ENCODE measurements at places on chromosomes 1 and 21.

GRCh38 chr1:204476563-204476962 lies 18.0 kb downstream of the PIK3C2B start:
- no peaks in the 10 kb centered on the region for H3K27me3 ChIP-seq
- no peak for DNase-seq
- H3K27ac ChIP-seq, result peak overlapping the region; percentile 79
- H3K4me1 ChIP-seq, result peaks cover 65% of the 10 kb centered on the region
- H3K36me3 ChIP-seq, result peaks cover 14% of the 10 kb centered on the region

DNA sequence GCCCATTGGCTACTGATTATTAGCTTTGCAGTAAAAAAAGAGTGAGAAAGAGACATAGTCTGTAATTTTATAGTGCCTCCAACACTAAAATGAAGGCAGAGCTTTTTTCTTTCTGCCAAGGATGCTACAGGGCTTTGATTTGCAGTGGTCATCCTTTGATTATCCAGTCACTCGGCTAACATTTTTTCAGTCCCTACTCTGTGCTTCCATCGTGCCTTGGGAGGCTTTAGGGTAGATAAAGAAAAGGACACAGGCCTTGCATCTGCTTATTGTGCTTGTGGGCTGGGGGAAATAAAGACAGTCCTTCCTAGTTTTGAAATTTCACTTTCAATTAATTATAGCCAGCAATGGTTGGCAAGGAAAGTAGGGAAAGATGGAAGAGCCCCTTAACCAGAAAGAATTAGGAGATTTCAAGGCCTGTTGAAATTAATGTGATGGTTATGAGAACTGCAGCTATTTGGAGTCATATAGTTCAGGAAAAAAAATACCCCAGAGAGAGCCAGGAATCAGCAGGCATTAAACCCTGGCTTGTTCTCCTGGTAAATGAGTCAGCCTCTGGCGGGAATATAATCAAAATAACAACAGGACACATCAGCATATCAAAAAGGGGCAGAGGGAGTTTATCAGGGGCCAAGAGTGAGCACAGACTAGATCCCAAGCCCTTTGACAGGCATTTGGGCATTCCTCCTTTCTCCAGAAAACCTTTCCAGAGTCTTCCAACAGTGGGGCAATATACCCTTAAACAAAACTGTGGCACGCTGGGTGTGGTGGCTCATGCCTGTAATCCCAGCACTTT lies 27.4 kb downstream of the CACHD1 start:
- H3K27ac ChIP-seq, result peak overlapping the region; percentile 83
- peaks cover 59% of the 10 kb centered on the region for H3K4me1 ChIP-seq
- H3K27me3 ChIP-seq, result no peaks in the 10 kb centered on the region
- no peak overlapping the region for H3K4me3 ChIP-seq
- DNase-seq, result no peak

GRCh38 chr1:93552741-93553455 lies 105.0 kb downstream of the FNBP1L start:
- no peak for DNase-seq
- H3K4me3 ChIP-seq, result peak overlapping the region; percentile 44
- H3K27ac ChIP-seq, result peak overlapping the region; percentile 58
- H3K4me1 ChIP-seq, result peaks cover 43% of the 10 kb centered on the region

- H3K27me3 ChIP-seq, result no peaks in the 10 kb centered on the region
- no peaks in the 10 kb centered on the region for H3K4me1 ChIP-seq
- H3K4me3 ChIP-seq, result no peak overlapping the region
- no peak for DNase-seq
- no peak overlapping the region for H3K27ac ChIP-seq
- no peaks in the 10 kb centered on the region for H3K36me3 ChIP-seq
Measured at GRCh38 chr1:53038566-53038965, 23.4 kb upstream of the PODN start.

DNA sequence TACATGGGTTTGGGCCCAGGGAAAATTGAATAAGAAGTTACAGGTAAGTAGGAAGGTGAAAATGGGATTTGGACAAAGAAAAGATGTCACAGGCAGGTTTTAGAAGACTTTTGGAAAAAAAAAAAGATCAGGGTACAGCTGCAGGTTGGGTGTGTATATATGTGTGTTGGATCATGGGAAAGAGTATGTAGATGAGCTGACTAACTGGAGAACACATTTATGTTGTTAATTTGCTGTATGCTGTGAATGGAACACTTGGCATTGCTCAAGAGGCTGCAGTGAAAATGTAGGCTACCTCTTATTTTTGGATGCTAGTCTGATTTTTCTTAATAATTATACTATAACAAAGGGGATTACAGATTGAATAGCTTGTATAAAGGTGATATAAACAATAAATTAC lies 577.7 kb upstream of the USP24 start:
- no peaks in the 10 kb centered on the region for H3K4me1 ChIP-seq
- H3K4me3 ChIP-seq, result no peak overlapping the region
- DNase-seq, result no peak
- H3K36me3 ChIP-seq, result peaks cover 2% of the 10 kb centered on the region

Data from neural crest cell (in vitro differentiated cells).